Activated CD8-positive, alpha-beta memory T cell treated with anti-CD3 and anti-CD28 coated beads for 1 hour (primary cell): ENCODE measurements at places on chromosomes 13 and 19.

DNA sequence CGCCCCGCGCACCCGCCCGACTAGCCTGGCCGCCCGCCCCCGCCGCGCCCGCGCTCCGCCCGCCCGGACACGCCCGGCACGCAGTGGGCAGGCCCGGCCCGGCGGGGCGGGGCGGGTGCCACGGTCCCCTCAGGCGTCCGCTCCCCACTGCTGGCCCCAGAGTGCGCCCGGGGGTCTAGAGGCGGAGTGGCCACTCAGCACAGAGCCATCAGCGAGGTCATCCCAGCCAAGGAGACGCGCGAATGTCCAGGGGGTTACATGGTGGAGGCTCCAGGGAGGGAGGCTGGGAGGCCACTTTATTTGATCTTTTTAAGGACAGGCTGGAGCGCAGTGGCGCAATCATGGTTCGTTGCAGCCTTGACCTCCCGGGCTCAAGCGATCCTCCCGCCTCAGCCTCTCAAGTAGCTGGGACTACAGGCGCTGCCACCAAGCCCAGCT is 236 bp upstream of the TINCR start:
- no peak for DNase-seq

- no peak for DNase-seq
Measured at GRCh38 chr13:105991622-105992277, 543.7 kb downstream of the EFNB2 start.

GRCh38 chr13:33312150-33312860 is 26.8 kb upstream of the STARD13 start:
- DNase-seq, result no peak

DNA sequence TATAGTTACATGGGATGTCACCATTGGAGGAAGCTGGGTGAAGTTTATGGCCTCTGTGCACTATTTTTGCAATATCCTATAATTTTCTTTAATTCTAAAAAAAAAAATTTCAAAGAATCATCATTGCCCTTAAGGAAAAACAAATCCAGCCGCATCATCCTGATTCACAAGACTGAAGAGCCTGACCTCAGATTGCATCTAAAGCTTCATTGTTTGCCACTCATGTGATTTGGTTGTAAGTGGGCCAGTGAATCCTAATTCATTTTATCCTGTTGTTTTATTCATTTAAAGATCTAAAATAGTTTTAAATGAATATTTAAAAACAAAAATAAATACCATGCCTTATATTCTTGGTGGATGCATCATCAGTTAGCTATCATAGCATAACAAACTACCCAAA is 504.5 kb downstream of the TBC1D4 start:
- no peak for DNase-seq

DNA sequence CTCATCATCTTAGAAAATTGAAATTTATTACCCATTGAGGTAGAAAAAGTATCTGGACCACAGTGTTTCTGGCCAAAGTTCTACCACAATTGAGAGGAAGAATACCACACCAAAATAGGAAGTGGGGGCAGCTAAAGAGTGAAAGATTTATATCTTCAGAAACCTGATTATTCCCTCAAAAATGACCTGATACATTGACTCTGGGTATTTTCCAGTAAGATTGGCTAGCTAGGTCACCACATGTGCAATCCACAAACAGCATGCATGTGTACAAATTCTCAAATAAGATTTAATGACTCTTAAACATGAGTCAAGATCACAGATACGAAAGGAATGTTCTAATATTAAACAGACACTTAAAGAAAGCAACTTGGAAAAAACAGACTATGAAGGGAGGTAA is 1516.2 kb upstream of the PCDH20 start:
- no peak for DNase-seq

DNA sequence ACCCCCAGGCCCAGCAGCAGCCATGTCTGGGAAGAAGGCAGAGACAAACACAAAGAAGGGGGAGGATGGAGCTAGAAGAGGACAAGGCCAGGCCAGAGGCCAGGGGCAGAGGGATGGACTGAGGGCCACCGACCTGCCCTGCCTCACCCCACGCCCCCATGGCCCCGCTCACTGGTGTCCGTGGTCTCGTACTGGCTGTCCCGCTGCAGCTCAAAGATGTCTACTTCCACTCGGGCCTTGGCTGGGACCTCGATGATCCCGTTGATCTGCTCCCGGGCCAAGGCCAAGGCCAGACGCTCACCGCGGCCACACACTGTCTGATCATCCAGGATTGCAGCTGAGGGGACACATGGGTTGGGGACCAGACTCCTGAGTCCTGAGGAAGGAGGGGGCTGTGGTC is 5.0 kb downstream of the GRIK5 start:
- DNase-seq, result no peak

GRCh38 chr13:75217949-75218348 is 264.0 kb downstream of the TBC1D4 start:
- DNase-seq, result no peak

DNA sequence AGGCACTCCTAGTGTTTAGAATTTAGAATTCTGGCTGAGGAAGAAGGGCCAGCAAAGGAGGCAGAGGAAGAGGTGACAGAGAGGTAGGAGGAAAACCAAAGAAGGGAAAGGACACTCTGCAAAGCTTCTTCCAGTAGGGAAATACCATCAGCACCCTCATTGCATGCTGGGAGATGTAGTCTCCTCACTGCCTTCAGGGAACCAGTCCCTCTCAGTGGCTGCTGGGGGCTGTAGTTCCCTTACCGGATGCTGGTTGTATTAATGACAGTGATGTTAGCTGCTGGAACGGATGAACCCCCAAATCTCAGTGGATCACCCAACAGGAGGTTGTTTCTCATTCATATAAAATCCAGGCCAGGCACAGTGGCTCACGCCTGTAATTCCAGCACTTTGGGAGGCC is 10.1 kb downstream of the GRIN2D start:
- DNase-seq, result no peak

DNA sequence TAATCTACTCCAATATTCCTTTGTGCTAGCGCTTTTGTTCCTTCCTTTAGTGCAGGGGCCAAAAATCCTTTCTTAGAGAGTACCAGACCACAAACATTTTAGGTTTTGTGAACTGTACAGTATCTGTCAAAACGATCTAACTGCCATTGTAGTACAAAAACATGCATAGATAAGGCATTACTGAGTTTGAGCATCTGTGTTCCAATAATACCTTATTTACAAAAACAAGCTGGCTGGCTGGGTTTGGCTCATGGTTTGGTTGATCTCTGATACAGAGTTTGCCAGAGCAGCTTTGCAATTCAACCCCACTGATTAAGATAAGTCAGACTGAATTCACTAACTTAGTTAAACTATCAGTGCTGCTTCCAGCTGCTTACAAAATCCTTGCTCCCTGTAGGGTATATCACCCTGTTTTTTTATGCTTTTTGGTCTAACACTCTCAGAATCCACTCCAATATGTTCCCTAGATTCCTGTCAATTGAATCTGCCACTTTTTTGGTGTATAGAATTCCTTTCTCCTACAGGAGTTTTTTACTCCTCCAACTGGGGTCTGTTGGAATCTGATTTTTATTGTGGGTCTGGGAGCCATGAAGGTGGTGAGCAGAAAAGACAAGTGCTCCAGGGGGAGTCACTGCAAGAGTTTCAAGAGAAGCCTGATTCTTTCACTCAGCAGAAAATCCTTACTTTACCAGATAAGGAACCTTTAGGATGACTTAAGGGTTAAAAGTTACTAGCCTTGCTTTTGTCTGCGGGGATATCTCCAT is 1399.4 kb downstream of the EFNB2 start:
- DNase-seq, result no peak

- no peak for DNase-seq
Measured at GRCh38 chr19:29971002-29971401, 29.0 kb downstream of the URI1 start.

DNA sequence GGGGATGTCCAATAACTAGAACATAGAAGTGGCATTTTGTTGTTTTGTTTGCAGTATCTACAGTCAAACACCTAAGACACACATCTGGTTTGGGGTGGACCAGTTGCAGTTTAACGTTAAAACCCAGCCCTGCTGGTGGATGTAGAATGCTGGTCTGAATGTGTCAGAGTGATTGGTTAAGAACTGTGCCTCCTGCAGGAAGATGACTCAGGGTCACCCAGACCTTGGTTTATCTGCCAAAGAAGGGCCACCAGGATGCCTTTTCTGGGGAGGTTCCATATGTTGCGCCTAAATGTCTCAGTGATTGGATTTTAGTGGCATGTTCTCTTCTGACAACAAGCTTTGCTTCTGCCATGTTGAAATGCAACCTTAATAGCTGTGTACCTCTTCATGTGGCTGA is 23.1 kb downstream of the ZNF536 start:
- DNase-seq, result no peak

GRCh38 chr13:50951366-50951765 is 41.8 kb downstream of the RNASEH2B start:
- DNase-seq, result no peak

DNA sequence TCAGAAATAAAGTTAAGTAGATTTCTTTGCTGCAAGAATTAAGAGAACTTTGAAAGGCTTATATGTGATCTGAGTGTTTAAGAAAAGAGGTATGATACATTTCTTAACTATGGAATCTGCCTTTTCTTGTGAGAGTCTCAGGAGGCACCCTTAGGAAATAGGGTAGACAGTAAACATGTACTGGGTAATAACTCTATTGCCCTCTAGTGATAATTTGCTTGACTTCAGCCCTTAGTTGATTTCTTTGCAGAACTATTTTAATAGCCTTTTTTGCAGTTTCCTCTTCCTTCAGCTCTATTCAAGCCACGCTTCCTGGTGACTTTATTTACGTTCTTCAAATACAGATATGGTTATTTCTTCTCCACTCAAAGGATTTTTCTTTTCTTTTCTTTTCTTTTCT is 37.0 kb upstream of the CCNA1 start:
- no peak for DNase-seq

- DNase-seq, result no peak
Measured at GRCh38 chr19:12141405-12141736, 1.2 kb upstream of the ZNF20 start.

- DNase-seq, result no peak
Measured at GRCh38 chr19:31903979-31904378, 441.4 kb upstream of the ZNF507 start.

DNA sequence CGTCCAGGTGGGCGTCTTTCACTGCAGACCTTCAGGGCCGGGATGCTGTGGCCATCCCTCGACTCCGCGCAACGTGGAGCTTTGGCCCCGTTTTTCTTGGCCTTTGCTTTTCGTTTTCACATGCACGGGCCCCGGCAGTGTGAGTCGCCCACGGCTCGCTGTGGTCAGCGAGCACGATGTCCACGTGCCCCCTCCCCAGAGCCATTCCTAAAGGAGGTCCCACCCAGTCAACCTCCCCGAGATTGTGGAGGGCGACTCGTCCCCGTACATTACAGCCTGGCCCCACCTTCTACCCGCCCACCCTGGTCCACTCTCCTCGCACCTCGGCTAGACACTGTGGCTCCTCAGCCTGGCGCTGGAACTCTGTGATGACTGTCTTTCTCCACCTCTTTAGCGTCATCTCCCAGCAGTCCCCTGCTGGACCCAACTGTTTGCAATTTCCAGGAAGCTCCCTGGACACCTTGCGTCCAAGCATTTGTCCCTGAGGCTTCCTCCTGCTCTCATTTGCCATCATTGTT is 405 bp downstream of the ZNF446 start:
- no peak for DNase-seq

DNA sequence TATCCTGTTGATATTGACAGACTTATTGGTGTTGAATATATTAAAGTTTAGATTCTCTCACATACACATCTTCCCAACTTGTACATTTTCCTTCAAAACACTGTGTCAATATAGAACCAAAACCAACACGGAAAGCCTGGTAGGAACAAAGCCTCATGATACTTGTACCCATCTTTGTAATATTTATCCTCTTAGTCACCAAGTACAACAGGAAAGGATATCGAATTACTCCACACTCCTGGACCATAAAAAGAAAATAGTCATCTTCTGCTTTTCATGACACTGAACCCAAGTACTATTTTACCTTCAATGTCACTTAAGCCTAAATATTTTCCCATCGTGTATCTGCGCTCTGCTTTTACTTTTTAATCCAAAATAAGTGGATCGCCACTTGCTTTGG is 702.9 kb upstream of the PCDH9 start:
- DNase-seq, result no peak

- DNase-seq, result no peak
Measured at GRCh38 chr19:51702103-51702824, 9.1 kb downstream of the SPACA6 start.

GRCh38 chr13:57932061-57932460 is 300.5 kb downstream of the PCDH17 start:
- DNase-seq, result no peak

GRCh38 chr19:54352546-54352945 is 12.2 kb downstream of the LAIR1 start:
- no peak for DNase-seq

- no peak for DNase-seq
Measured at GRCh38 chr13:46577696-46578589, 25.0 kb downstream of the LRCH1 start.

DNA sequence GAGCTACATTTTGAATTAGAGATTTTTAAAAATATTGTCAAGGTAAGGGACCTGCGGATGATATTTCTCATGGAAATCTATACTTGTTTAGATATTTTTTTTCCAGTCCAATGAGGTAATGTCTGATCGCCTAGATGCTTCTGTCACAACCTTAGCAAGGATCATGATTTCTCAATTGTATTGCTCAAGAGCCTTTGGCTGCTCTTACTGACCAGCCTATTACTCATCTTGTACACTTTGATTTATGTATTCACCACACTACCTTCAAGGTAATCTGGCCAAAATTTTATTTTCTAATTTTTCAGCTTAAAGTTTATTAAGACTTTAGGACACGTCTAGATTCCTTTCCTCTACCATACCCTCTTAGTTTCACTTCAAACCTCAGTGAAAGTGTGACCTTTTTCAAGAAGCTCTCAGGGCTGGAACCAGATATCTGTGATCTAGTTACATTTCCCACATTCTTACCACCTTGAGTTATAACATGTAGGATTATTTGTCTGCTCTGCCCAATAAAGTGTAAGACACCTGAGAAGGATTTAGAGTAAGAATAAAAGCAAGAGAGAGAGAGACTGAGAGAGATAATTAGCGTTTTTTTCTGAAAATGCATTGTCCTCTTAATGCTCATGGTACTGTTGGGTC is 197.1 kb downstream of the ITGBL1 start:
- no peak for DNase-seq

- no peak for DNase-seq
Measured at GRCh38 chr19:31370216-31370615, 21.0 kb upstream of the TSHZ3 start.

DNA sequence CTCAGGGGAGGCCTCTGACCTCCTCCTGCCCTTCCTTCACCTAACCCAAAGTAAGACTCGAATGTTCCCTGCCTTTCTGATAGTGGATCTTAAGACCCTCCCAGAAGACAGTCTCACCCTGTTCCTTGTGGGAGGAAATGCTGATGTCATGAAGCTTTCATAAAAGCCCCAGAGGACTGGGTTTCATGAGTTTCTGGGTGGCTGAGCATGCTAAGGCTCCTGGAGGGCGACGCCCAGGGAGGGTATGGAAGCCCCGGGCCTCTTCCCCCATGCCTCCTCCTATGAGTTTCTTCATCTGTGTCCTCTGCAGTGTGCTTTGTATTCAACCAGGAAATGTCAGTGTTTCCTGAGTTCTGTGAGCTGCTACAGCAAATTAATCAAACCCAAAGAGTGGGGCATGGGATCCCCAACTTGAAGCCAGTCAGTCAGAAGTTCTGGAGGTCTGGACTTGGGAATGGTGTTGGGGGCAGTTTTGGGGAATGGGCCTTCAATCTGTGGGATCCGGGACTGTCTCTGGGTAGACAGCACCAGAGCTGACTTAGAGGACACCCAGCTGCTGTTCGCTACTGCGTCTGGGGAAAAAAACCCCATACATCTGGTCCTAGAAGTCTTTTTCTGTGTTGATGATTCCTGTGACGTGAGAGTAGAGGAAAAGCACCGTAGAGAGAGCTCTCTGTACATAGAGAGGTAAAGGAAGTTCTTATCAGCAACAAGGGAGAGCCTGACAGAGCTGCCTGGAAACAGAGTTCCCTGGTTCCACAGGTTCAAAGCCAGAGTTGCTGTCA is 2.0 kb upstream of the LILRB2 start:
- no peak for DNase-seq

GRCh38 chr19:14889994-14890642 is 4.2 kb upstream of the OR7A17 start:
- DNase-seq, result no peak
